SK-N-DZ (cell line): ENCODE measurements at places on chromosomes 11 and 22.

DNA sequence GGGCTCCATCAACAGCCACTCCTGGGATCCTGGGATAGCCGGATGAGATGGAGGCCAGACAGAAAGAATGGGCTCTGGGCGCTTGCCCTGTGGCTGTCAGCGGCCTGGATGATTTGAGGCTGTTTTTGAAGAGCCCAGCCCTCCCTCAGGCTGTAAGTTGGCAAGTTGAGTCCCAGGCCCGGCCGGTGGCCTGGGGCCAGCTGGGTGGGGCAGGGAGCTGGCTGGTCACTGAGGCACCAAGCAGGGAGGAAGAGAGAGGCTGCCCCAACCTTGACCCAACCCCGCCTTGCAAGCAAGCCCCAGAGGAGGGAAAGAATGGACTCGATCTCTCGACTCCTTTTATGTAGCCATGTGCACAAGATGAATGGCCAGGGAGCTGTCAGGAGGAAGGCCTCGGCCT lies 34.9 kb downstream of the RIBC2 start:
- no peak for DNase-seq

- no peak for DNase-seq
Observed at GRCh38 chr11:31960126-31960525, 130.7 kb upstream of the RCN1 start.

- peak; percentile 58 for DNase-seq
Observed at GRCh38 chr11:111978028-111978771, 41.1 kb downstream of the DIXDC1 start.

DNA sequence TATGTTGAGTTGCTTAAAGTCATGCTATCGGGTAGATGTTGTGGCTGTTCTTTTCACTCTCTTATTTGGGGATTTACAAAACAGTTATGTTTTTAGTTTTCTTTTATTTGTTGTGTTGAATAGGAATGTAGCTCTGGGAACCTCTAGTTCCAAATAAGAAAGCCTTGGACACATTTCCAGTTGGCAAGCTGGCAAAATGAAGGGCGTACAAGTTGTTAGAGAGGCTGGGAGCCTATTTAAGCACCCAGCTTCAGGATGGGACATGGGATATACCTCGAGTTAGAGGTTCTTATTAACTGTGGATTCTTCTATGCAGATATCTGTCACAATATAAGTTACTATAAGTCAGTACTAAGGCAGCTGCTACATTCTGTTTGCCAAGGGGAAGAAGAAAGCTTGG lies 22.8 kb downstream of the PPARA start:
- DNase-seq: no peak

- DNase-seq: no peak
Observed at GRCh38 chr11:64007160-64007628, 21.0 kb downstream of the OTUB1 start.
